ENCODE measurements at places on chromosomes 2 and 18.

GRCh38 chr18:54684784-54685183, 93.7 kb downstream of the DYNAP start:
- DNase-seq, result peak; percentile 33

- no peak for DNase-seq
Observed at GRCh38 chr2:55720417-55720816, 26.8 kb upstream of the PNPT1 start.

DNA sequence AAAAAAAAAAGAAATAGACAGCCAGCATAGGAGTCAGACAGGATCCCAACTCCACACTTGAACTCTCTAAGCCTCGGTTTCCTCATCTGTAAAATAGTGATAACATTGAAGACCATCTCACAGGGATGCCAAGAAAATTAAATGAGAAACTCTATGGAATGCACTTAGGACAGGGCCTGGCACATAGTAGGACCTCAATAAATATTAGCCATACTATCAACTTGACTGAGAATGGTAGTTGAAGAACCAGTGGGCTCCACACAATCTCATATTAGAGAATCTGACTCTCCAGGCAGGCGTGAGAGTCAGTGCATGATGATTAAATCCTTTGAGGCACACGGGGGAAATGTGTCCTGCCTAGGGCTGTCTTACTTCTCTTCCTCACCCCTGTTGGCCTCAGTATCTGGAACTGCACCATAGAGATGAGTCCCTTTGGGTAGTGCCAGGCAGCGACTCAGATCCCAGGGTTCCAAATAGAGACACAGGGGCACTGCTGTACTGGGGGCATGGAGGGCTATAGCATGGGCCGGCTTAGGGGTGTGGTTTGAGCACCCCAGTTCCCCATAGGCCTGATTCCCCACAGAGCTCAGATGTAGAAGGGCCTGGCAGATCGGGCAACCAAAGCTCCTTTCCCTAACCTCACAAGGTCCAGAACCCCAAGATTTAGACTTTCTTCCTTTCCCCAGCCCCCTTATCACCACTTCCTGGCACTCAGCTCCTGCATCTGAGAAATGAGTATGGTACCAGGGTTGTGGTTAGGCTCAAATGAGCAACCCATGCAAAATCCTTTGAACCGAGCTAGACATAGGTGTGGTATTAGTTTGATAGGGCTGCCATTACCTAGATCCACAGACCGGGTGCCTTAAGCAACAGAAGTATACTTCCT, 51.3 kb upstream of the CAB39 start:
- no peak for DNase-seq

DNA sequence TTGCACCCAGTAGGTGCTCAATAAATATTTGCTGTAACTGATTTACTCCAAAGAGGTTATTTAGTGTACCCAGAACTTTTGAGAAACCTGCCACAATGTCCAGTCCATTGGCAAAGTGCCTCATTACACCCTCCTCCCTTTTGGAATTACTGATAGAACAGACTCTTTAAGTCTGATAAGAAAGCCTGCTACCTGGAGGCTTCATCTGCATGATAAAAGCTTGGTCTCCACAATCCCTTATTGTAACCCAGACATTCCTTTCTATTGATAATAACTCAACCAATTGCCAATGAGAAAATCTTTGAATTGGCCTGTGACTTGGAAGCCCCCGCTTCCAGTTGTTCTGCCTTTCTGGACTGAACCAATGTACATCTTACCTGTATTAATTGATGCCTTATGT, 281.2 kb upstream of the FBXO11 start:
- no peak for DNase-seq

DNA sequence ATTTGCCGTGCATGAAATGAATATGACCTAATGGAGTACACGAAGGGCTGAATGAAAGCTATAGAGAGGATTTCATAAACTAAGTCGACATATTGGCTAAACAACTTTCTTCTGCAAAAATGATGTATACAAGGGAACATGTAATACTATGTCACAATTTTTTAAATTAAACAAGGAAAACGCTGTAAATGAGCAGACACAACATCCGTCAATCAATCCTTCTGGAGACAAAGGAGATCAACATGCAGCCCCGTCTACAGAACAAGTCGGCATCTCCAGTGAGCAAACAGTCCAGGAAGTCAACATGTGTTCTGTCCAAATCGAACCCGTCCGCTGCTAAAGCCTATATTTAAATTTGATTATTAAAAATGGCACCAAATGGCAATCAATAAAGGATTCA, 180.8 kb downstream of the TCF4 start:
- no peak for DNase-seq

DNA sequence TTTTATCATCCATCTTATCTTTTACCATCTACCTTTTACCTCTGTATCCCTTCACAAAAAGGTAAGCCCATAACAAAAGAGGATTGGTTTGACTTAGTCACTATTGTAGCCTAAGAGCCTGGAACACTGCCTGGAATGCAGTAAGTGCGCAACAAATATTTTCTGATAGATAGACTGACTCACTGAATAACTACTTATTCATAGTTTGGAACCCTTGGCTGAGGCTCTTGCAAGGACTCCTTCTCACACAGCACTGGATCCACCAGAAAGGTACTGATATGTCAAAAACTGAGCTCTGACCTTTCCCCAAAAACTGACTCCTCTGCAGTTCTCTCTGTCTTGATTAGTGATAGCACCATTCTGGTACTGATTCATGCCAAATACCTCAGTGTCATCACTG, 426.7 kb downstream of the SETBP1 start:
- peak; percentile 34 for DNase-seq

DNA sequence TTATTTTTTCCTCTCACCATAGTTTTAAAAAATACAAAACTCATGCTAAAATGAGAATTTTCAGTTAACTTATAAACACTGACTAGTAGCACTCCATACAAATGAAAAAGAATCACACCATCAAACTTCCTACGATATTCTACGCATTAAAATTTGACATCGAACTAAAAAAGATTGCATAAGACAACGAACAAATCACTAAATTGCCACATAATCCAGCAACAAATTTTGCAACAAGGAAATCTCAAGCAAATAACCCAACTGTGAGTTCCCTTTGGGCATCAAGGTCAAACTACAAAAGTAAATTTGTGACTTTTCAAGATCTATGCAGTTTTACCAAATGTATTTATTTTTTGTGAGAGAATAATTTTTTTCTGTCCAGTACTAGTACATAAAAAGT, 1.5 kb downstream of the MAP3K2 start:
- peak; percentile 33 for DNase-seq

GRCh38 chr2:3143602-3144001, 234.0 kb downstream of the EIPR1 start:
- DNase-seq, result no peak

DNA sequence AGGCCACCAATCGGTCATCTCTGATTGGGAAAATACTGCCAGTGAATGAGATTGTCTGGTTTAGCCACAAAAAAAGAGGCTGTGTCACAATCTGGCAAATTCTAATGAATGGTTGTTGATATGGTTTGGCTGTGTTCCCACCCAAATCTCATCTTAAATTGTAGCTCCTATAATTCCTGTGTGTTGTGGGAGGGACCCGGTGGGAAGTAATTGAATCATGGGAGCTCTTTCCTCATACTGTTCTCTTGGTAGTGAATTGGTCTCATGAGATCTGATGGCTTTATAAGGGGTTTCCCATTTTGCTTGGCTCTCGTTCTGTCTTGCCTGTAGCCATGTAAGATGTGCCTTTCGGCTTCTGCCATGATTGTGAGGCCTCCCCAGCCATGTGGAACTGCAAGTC, 838.3 kb downstream of the SLC4A3 start:
- DNase-seq, result no peak

DNA sequence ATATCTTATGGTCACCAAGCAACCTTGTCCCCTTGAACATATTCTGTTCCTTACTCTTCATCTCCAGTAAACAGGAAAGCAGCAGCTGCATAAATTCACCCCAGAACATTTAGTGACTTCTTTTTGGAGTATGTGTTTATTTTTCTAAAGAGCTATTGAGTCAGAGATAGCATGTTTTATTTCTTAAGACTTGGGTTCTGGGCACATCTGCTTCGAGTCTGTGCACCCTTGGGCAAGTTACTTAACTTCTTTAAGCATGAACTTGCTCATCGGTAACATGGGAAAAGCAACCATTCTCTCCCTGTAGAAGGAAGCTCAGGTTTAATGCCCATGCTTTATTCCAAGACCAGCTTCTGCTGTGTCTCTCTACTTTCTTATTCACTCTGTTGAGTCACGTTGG, 309.3 kb upstream of the MEX3C start:
- DNase-seq, result peak; percentile 80

- DNase-seq, result peak; percentile 88
Observed at GRCh38 chr18:23593720-23594119, 7.4 kb upstream of the NPC1 start.

GRCh38 chr2:62215306-62216064, 19.6 kb downstream of the B3GNT2 start:
- no peak for DNase-seq

DNA sequence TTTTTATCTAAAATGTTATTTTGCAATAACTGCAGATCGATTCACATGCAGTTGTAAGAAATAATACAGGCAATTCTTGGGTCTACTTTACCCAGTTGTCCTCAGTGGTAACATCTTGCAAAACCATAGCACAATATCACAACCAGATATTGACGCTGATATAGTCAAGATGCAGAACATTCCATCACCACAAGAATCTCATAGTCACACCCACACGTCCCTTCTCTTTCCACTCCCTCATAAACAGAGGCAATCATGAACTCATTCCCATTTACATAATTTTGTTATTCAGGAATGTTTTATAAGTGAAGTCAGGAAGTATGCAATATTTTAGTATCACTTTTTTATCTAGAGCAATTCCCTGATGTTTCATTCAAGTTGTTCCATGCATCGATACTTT, 797.5 kb upstream of the RAB6C start:
- no peak for DNase-seq

- peak; percentile 35 for DNase-seq
Observed at GRCh38 chr2:3536682-3537632, 17.6 kb upstream of the ADI1 start.

GRCh38 chr18:62066102-62066818, 120.6 kb downstream of the PIGN start:
- DNase-seq, result no peak

GRCh38 chr2:11203480-11203879, 48.2 kb downstream of the SLC66A3 start:
- DNase-seq, result peak; percentile 3

GRCh38 chr2:181790716-181791649, 100.5 kb upstream of the ITPRID2 start:
- peak; percentile 69 for DNase-seq

DNA sequence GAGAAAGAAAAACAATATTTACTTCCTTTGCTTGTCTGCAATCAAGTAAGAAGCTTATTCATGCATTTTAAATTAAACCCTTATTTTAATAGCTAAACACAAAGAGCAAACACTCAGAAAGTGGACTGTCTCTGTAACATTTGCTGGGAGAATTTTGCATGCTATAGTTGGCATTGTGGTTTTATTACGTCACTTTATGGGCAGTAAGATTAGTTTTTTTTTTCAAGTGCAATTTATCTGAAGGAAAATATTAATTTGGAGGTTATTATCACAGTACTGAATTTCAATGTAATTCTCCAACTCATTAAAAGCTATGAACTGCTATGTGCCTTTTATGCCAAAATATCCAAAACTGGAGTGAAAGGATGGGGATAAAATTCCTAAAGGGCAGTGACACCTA, 103.3 kb downstream of the TMEFF2 start:
- DNase-seq, result no peak

DNA sequence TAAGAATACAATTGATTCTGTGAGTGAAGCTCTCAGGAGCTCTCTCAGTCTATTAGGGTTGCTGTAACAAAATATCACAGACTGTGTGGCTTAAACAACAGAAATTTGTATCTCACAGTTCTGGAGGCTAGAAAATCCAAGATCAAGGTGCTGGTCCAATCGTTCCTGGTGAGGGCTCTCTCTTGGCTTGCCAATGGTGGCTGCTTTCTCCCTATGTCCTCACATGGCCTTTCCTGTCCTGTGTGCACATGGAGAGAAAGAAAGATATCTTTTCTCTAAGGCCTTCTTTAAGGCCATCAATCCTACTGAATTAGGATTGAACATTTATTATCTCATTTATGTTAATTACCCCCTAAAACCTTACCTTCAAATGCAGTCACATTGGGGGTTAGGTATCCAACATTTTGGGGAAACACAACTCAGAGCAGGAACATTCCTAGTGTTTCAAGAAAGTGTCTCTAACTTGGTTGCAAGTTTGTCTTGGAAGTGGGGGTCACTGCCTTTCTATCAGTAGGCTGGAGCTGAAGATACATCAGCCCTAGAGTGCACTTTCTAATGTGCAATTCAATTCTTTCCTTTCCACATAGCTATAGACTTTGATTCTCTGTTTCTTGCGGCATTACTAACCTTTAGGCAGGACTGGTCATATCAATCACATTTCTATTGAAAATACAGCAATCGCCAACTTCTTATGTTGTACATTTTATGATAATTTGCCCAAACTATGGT, 24.8 kb downstream of the TFPI start:
- DNase-seq, result no peak

- DNase-seq, result no peak
Observed at GRCh38 chr18:48132797-48133655, 202.6 kb upstream of the SMAD2 start.

DNA sequence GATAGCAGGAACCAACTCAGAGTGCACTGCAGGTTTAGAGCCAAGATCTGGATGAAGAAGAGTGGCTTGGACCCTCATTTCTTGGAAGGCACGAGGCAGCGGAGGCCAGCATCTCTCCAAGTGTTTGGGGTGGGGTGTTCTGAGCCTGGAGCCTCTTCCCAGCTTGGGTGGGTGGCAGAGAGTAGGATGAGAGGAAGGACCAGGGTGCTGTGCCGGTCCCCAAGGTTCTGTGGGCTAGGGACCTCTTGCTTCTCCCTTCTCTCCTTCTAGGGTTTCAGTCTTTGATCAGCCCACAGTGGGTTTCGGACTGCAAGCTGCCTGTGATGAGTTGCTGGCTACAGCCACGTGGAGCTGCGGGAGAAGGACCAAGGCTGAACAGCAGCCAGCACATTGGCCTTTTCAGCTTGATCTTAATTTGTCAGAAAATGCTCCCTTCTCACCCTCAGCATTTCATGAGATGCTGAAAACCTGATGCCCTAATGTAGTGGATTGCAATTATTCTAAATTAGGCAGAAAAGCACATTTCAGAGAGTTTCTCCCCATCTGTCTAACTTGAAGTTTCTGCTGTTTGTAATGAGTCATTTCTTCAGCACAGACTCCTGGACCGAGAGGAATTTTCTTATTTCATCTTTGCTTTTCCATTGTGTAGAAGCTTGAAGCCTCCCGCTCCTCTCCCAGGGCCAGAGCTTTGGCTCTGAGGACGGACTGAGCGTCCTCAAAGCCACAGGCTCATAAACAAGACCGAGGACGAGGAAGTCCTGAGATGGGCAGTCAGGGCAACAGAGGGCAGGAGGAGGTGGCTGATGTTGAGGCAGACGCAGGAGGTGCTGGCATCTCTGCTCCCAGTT, 99.1 kb upstream of the HDAC4 start:
- DNase-seq, result no peak

DNA sequence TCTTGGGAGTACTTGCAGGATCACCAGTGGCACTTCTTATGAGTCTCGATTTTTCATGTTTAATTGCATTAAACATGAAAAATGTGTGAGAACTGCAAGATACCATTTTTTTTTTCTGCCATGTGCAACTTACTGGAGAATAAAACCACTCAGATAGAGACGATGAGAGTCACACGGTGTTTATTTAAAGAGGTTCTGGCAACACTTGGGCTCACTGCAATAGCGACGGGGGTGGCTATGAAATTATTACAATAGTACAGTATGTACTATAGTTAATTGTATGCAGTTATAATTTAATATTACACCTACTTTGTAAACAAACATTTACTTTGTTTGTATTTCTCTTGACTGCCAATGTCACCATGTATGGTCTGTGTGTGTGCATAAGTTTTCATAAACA, 479.8 kb downstream of the NUP35 start:
- DNase-seq, result no peak
